ENCODE measurements at places on chromosomes 5 and 9. TPM values are rescaled to one million over a fixed set of nuclear protein-coding genes. Genes with fewer than 3 reads are reported as not detected.

DNA sequence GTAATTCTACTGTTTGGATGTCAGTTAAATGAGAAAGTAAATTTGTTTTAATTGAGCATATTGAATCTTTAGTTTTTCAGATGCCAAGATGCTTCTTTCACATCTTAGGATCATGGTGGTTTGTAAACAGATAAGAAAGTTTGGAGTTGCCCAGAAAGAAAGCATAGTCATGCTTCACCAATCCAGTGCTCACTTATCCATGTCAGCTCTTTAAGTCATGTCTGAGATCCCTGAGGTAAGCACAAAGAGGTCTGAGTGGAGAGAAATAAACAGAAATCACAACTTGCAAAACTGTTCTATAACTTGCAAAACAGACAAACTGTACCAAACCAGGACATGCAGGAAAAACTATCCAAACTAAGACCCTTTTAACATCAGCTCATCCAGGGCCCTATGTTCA is 87.7 kb downstream of the OSTF1 start:
- DNase-seq: no peak

DNA sequence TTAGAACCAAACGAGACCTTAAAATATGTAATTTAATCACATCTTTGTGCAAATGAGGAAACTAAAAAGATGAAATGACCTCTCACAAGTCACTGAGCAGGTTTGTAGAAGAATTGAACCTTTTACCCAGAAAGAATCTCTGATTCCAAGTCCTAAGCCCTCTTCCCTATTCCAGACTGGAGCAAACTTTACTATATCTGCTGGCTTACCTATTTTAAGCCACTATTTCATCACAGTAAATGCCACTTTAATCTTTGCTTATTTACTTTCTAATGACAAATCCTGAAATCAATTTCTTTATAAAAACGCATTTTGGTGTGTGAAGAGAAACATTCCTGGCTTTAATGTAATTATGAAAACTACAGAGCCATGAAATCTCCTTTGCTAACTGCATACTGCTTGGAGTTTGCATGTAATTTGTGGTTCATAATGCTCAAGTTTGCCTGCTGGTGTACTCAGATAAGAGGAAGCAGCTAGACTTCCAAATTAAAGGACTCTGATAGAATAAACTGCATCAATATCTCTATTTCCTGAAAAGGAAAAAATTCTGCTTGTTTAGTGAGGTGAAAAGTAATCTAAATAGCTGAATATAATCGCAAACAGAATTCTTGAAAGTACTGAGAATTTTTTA is 121.2 kb downstream of the RAB3C start:
- DNase-seq: no peak

- DNase-seq: peak; percentile 55
Measured at GRCh38 chr9:126860757-126861466, 473 bp downstream of the ZBTB34 start.

DNA sequence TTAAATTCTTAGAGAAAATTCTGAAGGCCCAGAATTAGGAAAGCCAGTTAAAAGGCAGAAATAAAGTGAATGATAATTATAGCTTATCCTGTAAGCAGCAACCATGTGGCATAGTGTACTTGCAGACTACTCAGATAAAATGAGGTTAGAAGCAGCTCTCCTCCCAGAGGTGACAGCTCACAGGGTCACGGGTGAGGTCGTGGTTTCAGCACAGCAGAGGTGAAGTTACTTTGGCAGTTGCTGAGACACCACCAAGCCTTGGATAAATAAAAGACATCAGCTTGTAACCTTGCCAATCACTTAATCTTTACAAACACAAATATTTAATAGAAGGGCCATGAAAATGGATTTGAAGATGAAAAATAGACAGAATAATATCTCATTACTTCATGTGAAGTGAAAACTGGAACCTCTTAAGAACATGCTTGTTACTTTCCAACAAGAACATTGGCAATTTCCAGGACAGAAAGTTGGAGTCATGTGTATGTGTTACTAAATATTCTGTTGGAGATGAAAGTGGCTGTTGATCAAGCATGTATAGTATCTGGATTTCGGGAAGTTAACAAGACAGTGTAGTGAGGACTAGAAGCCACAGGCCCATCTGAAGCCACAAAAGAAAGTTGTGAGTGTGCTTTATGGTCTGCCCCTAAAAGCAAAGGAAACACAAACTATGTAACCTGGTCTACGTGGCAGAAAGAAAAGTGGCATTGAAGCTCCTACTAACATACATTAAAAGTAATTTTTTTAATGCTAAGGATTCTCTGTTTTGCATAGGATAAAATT is 134.4 kb downstream of the ERCC6L2 start:
- DNase-seq: no peak

GRCh38 chr5:160269017-160269416 is 39.7 kb downstream of the FABP6 start:
- DNase-seq: peak; percentile 93

DNA sequence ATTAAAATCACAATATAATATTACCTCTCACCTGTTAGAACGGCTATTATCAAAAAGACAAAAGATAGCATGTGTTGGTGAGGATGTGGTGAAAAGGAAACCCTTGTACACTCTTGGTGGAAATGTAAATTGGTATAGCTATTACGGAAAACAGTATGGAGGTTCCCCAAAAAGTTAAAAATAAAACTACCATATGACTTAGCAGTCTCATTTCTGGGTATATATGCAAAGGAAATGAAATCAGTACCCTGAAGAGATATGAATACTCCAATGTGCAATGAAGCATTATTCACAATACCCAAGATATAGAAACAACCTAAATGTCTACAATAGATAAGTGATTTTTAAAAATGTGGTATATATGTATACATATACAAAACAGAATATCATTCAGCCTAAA is 199.9 kb downstream of the SNX18 start:
- no peak for DNase-seq

- no peak for DNase-seq
Measured at GRCh38 chr9:22623236-22623635, 176.6 kb downstream of the DMRTA1 start.

GRCh38 chr9:37454238-37454637 is 11.0 kb downstream of the ZBTB5 start:
- no peak for DNase-seq

- peak; percentile 71 for DNase-seq
Measured at GRCh38 chr9:106893088-106893487, 30.1 kb downstream of the ZNF462 start.

DNA sequence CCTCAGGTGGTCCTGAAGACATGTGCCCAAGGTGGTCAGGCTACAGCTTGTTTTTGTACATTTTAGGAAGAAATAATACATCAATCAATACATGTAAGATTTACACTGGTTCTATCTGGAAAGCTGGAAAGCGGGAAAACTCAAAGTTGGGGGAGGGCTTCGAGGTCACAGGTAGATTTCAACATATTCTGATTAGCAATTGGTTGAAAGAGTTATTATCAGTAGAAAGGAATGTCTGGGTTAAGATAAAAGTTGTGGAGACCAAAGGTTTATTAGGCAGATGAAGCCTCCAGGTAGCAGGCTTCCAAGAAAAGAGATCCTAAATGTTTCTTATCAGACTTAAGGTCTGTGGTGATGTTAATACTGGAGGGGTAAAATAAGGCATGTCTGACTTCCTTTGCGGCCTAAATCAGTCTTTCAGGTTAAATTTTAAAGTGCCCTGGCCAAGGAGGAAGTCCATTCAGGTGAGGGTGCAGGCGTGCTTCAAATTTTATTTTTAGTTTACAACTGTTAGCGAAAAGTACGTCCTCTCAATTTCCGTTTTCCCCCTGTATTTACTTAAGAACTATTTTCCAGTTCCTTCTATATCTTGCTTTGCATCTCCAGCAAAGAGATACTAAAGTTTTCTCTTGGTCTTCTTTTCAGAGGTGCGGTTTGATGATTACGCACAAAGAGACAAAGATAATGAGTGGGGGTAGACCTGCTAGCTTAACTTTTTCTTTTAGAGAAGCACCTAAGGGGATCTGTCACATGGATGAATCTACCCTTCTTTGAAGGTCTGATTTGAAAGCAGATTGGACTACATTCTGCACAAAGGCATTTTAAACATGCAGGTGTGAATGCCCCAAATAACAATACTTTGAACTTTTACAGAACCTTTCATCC is 578.6 kb downstream of the RAB3C start:
- no peak for DNase-seq

- DNase-seq: peak; percentile 59
Measured at GRCh38 chr5:107388141-107388861, 282.4 kb downstream of the EFNA5 start.

BARX1 gene
- not detected for total RNA-seq

PCDHB2 gene
- 0.88 TPM for total RNA-seq

NUDT2 gene
- 61.9 TPM for total RNA-seq

CD72 gene
- total RNA-seq: not detected

PIP5K1B gene
- total RNA-seq: not detected

BAAT gene
- total RNA-seq: not detected

FBP2 gene
- total RNA-seq: not detected

All from dermis blood vessel endothelial cell (primary cell).